Activated naive CD8-positive, alpha-beta T cell treated with anti-CD3 and anti-CD28 coated beads, Interleukin-2, amount 50 U/mL, for 24 hours (primary cell): ENCODE measurements at places on chromosomes 7 and 10.

GRCh38 chr10:53898532-53898931 is 902.5 kb downstream of the PCDH15 start:
- no peak for DNase-seq

GRCh38 chr10:59079386-59080226 is 96.8 kb upstream of the PHYHIPL start:
- no peak for DNase-seq

DNA sequence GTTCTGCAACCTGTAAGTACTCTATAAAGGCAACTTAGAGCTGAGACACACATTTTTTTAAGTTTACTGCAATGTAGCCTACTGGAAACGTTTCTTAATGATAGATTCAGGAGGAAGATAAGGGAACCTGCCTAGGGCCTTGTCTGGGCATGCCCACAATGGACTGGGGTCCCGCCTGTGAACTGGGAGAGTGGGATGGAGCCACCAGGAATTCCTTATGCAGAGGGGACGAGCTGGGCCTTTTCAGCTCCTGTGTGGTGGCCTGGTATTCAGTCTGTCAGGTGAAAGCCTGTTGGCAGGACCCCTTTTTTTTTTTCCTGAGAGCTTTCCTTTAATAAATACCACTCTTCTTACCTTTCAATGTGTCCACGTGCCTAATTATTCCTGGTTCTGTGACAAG is 384.4 kb upstream of the ZWINT start:
- DNase-seq = no peak

DNA sequence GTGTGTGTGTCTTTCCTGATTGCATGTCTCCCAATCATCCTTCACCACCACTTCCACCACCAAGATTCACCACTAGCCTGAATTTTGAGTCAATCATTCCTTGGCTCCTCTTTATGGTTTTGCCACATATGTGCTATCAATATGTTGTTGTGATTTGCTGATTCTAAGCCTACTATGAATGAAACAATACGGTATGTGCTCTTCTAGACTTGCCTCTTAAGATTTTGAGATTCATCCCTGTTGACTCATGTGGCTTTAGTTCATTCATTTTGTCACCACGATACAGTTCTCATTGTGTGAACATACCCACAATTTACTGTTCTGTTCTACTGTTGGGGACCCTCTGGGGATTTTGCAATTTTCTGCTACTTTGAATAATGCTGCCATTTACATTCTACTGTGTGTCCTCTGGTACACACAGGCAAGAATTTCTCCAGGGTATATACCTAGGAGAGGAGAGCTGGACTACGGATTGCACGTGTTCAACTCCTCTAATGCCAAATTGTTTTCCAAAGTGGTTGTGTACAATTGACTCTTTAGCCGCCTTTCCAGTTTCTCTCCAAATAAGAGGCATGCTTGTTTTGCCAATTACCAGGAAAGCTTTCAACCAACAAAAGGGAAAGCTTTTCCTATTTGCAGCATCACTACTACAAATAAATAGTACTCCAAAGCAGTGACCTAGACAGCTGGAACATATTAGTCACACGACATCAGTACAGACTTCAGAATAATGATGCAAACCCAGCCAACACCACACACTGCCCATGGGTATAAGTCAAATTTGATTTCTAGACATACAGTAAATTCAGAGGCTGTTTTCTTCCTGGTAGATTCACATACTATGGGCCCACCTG is 30.0 kb downstream of the SGMS1 start:
- no peak for DNase-seq
